ENCODE measurements at places on chromosomes 7 and 10. TPM values are rescaled to one million over a fixed set of nuclear protein-coding genes. Genes with fewer than 3 reads are reported as not detected.

DNA sequence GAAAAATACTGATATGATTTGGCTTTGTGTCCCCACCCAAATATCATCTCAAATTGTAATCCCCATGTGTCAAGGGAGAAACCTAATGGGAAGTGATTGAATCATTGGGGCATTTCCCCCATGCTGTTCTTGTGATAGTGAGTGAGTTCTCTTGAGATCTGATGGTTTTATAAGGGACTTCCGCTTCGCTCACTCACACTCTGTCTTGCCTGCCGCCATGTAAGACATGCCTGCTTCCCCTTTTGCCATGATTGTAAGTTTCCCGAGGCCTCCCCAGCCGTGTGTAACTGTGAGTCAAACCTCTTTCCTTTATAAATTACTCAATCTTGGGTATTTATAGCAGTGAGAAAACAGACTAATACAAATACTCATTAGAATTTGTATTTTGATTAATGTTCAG lies 5.1 kb upstream of the MRPS17 start:
- DNase-seq = no peak

Gene ABCB1
- 2.8 TPM for total RNA-seq

Gene NUTM2D
- total RNA-seq = 1.6 TPM

- no peak for DNase-seq
Measured at GRCh38 chr7:150846291-150847115, 5.8 kb upstream of the AOC1 start.

GRCh38 chr7:20197837-20198236 lies 19.3 kb downstream of the MACC1 start:
- DNase-seq = no peak

- DNase-seq = no peak
Measured at GRCh38 chr10:125216309-125216708, 55.9 kb upstream of the CTBP2 start.

Gene CACNB2
- total RNA-seq = not detected

Gene CCDC172
- not detected for total RNA-seq

- no peak for DNase-seq
Measured at GRCh38 chr7:73707045-73707631, 12.3 kb downstream of the STX1A start.

Gene VWC2
- not detected for total RNA-seq

- no peak for DNase-seq
Measured at GRCh38 chr7:138684340-138684739, 16.8 kb downstream of the SVOPL start.

DNA sequence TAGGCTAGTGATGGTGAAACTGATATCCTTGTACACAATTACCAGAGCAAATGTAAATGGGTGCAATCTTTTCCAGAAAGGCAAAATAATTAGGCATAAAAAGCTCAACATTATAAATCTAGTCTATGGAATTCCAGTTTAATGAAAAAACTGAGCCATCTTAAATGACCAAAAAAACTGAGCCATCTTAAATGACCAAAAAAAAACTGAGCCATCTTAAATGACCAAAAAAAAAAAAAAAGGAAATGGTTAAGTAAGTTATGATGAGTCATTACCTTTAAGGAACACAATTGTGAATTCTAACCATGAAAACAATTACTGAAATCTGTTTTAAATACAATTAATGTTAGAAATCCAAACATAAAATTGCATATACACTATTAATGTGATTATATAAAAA lies 25.3 kb downstream of the USP6NL start:
- no peak for DNase-seq

GRCh38 chr10:88975377-88975720 lies 15.2 kb upstream of the FAS start:
- DNase-seq = no peak

DNA sequence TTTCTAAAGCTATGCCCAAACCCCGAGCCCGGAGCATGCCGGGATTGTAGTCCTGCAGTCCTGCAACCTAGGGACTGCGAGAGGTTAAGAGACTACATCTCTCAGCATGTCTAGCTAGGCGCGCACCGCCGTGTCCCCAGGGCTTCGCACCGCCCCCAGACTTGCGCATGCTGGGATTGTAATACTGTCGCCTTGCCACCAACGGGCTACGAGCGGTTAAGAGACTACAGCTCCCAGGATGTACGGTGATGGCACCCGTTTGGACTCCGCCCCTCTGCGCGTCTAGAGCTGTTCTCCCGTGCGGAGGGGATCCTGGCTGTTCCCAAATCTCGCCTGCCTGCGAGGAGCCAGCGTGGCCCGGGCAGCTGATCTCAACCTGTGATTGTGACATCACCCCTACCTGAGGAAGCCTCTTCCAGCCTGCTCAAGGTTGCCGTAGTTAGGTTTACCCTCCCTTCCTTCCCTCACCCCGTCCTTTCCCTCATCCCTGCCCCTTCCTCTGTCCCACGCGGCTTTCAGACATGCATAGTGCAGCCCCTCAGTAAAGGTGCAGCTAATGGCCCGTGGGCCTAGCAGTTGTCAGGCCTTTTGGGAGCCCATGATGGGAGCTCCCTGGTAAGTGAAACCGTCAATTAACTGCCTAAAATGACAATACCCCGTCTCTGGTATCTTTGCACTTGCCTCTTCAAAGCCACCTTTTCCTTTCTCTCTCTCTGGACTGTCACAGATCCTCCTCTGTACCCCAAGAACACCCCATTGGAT lies 6.3 kb upstream of the ZNF736 start:
- peak; percentile 96 for DNase-seq

DNA sequence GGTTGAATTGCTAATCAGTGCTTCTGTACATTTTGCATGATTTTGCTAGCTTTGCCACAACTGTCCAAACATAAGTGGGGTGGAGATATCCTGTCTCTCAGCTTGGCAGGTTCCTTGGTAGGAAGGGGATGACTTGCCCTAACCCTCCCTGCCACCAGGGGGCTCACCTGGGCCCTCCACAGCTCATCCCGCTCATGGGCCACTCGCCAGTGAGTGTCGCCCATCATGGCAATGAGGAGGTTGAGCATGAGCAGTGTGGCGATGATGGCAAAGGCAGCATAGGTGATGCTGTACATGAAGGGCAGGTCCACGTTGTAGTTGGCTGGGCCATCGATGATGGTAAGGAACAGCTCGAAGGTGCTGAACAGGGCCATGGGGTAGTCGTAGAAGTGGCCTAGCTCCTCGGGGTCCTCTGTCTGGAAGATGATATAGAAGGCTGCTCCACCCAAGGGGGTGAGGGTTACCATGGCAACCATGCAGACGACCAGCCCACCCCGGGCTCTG lies 12.2 kb downstream of the TRPV6 start:
- peak; percentile 45 for DNase-seq

DNA sequence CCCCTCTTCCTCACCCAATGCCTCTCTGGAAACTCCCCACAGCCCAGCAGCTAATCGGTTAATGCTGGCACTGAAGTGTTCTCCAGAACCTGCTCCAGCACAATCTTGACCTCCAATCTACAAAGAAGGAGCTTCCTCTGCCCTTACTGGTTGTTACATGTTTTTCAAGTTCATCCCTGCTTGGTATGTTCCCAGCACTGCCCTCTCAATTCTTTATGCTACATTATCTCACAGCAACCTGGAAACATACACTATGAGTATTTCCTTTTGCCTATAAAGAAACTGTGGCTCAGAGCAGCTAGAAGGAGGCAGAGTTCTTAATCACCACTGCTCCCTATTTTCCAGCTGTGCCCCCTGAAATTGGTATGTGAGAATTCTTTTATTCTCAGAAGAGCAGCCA lies 84.1 kb upstream of the KMT2E start:
- no peak for DNase-seq

- peak; percentile 67 for DNase-seq
Measured at GRCh38 chr7:148912758-148913541, 28.9 kb upstream of the EZH2 start.

DNA sequence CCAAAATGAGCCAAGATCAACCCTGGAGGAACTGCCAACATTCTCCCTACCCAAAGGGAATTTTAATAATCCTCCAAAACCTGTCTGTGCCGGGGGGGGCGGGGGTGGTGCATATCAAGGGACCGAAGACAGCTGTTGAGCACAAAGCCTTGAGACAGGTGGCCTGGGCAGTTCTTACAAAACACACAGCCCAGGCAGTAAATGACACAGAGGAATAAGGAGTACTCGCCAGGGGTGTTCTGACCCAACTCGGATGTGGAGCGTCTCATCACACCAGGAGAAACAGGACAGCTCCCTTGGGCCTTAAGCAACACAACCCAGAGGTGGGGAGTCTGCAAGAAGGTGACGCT lies 35.6 kb downstream of the PLAC9 start:
- no peak for DNase-seq

DNA sequence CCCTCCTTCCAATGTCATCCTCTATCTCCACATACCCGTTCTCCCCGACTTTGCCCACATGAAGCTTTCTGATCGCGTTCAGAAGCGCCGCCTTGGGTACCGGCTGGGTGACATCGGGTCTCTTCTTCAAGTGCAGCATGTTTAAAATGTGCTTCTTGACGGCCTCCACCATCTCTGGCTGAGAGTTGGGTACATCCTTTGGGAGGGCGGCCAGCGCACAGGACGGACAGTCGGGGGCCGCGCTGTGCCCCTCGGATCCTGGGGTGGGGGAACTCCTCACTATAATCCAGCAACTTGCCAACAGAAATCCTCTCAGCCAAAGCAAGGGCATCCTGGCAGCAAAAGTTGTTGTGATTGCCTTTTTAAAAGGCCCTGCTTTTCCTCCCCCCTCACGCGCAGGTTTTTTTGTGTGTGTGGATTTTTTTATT lies 2.8 kb downstream of the INHBA start:
- DNase-seq = no peak

GRCh38 chr7:17564678-17565212 lies 266.3 kb downstream of the AHR start:
- no peak for DNase-seq

DNA sequence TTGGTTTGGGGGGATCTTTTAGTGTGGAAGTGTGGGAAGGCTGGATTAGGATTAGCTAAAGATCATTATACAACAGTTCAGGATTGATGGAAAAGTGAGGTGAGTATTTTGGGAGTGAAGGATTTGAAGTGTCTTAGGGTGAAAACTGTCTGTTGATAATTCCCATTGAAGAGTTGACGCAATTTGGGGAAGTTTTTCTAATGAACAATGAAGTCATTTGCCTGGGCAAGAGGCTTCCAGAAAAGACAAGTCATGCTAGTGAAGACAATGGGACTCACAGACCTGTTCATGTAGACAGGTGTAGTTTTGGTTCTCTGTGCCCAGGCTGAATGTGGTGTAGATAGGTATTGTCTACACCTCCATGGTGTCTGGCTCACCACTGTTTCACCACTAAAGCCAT lies 194.3 kb upstream of the GPR26 start:
- DNase-seq = no peak

DNA sequence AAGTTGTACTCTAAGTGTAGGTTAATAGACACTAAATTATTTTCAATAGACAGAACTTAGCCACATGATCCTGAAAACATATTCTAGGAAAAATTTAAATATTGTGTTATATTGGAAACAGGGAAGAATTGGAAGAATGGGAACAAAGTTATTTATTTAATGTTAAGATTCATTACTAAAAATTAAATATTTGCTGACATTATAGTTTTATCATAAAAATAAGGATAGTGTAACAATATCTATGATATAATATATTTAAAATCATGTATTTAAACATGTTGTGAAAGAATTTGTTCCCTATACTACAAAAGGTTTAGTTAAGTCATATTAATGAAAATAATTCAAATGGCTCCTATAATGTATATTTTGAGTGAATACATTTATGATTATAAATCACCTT lies 120.1 kb upstream of the TEX47 start:
- DNase-seq = no peak

GRCh38 chr7:66047426-66047825 lies 28.2 kb upstream of the ASL start:
- DNase-seq = no peak

DNA sequence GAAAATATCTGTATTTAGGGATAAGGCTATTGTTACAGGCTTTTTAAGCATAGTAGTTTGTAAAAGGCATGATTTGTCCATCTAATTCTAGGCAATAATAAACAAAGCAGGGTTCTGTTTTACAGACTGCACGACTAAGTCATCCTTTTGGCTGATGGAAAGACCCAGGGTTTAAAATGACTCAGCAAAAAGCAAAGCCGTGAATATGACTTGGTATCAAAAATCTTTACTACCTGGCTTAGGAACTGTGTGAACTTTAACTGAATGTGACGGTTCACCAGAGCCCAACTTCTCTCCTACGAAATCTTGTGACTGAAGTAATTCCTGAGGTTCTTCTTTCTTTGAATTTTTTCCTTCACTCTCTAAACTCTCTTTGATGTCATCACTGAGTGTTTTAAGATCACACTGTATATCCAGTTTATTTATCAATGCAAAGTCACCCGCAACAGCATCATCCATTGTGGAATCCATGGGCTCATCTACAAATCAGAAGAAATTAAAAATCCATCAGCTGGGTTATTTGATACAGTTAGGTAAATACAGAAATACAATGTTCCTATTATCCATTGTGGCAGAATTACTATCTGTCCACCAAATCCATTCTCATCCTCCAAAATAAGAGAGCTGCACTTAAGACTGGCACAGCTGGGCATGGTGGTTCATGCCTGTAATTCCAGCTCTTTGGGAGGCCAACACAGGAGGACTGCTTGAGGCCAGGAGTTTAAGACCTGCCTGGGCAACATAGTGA lies 17.0 kb downstream of the ATE1 start:
- DNase-seq = no peak

GRCh38 chr10:88179831-88180230 lies 316.4 kb downstream of the PTEN start:
- no peak for DNase-seq

DNA sequence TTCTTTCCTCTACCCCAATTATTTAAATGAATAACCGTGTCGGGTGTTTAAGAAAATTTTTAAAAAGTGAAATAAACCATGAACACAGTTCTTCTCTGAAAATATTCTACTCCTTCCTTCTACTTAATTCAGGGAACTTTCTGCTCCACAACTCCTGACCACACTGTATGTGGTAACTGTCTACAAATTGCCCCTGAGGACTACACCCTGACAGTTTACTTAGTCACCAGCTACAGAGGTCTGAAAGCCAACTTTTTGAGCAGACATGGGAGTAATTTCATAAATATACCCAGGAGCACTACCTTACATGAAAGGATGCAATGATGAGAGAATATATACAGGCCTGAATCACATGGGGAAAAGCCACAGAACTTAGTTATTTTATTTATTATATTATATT lies 523.2 kb upstream of the SORCS1 start:
- no peak for DNase-seq

Gene C10orf53
- not detected for total RNA-seq
